ENCODE measurements at places on chromosomes 6 and 20.

DNA sequence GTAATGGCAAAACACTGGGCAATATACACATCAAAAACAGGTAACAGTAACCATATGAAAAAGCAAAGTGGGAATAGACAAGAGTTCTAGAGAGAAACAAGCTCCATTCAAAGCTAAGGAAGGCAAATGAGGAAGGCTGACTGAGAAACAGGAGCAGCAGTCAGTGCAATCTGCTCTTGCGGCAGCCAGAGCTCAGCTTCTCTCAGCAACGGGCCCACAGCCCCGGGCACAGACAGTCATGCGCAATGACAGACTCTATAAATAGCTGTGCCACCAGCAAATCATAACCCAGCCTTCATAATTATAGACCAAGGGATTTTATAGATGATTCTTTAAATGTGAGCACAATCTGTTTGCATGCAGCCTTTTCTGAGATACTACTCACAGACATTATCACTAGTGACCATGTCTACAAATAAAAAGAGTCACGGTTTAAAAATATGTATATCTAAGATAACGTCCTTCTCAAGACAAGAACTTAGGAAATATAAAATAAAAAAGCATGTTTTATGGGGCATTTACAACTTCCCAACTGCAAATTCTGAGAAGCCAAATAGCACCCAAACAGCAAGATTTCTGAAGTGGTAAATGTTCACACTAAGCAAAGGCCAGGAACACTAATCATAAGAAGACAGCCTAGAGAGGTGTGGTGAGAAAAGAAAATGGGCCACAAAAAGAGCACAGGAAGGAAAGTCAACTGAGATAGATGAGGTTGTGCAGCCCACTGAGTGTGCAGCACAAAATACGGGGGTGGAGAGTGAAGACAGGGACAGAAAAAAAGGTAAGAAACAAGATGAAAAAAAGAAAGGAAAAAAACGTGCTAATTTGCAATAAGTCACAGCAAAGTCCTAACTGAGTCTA is 39.9 kb upstream of the BEND6 start:
- DNase-seq, result peak; percentile 73

DNA sequence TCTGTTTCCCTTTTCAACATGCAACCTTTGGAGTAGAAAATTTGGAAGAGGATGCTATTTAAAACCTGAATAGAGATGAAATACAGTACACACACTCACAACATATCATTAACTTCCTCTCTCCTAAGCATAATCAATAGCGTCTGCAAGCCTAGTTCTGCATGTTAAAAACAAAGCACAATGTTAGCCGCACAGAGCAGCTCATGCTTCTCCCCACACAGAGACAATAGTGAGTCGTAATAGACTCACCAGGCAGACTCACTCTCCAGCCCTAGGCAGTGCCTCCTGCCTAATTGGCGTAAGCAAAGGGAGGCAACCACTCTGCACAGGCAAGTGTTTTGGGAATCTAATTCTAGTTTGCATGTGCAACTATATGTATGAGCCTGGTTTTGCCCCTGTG is 45.8 kb upstream of the ARID1B start:
- DNase-seq, result no peak

GRCh38 chr6:169620171-169621130 is 81.4 kb downstream of the WDR27 start:
- no peak for DNase-seq

GRCh38 chr6:157685596-157686280 is 137.3 kb upstream of the SNX9 start:
- DNase-seq, result no peak

DNA sequence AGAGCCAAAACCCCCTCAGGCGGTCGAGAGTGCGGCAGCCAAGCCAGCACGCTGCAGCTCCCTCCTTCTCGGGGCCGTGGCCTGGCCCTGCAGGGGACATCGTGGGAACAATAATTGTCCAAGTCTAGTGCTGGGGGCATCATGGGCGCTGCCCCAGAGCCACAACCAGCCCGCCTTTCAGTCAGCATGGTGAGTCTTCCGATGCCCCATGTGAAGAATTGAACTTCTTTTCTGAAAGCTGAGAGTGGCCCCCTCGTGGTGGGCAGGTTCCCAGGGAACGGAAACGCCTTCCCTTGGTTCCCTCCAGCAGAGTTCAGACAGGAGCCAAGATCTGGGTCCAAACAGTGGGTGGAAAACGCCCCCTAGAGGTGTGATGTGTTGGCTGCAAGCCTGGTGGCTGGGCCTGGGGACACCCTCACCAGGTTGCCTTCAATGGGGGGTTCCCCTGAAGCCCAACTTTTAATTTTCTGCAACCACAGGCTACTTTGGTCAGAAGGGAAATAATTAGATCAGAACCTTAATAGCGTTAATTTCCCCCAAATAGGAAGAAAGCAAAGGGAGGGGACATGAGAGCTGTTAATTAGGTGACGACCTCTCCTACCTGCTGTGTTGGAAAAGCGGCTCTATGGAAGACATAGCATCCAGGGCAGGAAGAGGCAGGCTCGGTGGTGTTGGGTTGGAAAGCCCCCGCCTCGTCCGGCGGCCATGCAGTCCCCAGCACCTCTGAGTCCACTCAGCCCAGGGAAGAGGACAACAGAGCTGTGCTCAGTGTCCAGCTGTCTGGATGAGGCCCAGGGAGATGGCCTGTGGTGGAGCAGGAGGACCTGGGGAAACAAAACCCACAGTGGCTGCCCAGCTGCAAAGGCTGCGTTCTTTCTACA is 4.7 kb upstream of the MRGBP start:
- peak; percentile 52 for DNase-seq

GRCh38 chr6:22135395-22135794 is 161.4 kb downstream of the PRL start:
- no peak for DNase-seq

GRCh38 chr20:20611167-20611566 is 101.3 kb downstream of the RALGAPA2 start:
- no peak for DNase-seq

- no peak for DNase-seq
Observed at GRCh38 chr6:117674503-117674902, 766 bp upstream of the NUS1 start.

- DNase-seq, result no peak
Observed at GRCh38 chr20:53488775-53489272, 104.8 kb downstream of the ZNF217 start.

GRCh38 chr20:25083141-25083772 is 1.3 kb upstream of the VSX1 start:
- no peak for DNase-seq

GRCh38 chr20:49247792-49248191 is 28.6 kb downstream of the DDX27 start:
- DNase-seq, result no peak

DNA sequence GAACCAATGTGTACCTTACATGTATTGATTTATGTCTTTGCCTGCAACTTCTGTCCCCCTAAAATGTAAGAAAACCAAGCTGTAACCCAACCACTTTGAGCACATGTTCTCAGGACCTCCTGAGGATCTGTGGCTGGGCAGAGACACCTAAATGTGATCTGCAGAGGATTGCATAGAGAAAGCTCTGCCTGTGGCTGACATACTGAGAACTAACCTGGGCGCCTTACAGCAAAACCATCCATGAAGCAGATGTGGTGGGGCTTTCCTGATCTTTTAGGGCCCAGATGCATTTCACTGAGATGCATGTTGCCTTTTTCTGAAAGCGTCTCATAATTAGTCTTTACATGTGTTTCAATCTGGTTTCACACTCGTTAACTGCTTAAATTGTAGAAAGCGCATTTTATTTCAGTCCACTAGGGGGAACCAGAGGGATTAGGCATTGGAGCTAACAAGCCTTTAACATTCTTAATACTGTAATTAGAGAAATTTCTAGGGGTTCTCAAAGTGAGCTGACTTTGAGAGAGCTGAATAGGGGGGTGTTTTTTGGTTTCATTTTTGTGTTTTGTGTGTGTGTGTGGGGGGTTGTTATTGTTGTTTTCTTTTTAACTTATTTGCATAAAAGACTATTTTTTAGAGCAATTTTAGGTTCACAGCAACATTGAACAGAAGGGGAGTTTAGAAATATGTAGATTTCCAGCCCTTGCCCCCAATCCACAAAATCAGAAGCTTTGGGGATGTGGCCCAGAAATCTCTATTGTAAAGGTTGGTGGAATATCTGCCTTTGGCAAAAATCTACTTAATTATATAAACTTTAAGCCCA is 50.9 kb upstream of the FAM184A start:
- DNase-seq, result no peak

GRCh38 chr6:3423439-3424184 is 33.2 kb downstream of the SLC22A23 start:
- no peak for DNase-seq

DNA sequence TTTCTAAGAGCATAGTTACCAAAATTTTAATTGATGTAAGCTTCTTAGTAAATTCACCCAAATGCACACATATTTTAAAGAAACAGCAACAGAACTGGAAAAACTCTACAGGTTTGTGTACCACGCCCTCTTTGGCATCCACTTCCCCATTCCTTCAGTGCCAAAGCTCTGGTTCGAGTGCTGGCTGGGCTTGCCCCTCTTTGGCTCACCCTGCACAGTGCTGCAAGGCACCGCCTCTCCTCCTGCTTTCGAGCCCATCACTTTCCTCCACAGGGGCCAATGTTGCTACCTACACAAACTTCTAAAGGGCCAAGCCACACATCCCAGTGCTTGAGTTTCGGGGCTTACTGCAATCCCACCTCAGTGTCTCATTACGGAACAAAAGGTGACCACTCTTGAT is 9.6 kb downstream of the LRP11 start:
- DNase-seq, result no peak

DNA sequence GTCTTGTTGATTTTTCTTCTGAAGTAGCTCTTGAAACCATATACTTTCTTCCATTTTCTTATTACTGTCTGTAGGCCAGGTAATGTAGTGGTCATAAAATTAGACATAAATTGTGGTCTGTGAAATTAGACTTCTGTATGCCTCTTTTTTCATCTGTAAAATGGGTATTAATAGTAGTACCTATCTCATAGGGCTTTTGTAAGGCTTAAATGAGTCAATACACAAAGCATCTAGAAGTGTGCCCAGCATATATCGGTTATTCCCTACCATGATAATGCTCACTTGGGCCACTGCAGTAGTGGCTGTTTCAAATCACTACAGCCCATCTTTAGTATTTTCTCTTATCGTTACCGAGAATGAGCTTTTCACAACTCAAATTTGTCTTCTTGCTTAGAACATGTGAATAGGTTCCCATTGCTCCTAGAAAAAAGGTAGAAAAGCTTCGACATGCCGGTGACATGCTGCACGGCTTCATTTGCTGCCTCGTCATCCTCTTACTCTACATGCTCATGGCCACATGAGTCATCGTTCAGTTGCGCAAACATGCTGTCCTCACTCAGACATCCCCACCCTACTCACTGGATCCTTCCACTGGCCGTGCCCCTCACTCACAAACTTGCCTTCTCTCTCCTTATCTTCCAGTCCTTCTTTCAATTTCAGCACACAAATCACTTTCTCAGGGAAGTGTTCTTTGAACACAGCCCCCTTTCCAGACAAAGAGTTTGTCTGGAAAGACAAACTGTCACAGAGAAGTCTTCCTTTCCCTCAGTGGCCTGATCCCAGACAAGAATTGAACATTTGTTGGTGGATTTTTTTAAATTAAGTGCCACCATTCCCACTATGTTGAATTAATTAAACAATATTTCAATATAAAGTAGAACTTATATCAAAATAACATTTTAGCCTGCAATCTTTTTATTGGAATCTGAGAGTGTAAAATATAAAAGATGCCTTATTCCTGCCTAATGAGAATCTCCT is 32.2 kb upstream of the ERVFRD-1 start:
- no peak for DNase-seq

DNA sequence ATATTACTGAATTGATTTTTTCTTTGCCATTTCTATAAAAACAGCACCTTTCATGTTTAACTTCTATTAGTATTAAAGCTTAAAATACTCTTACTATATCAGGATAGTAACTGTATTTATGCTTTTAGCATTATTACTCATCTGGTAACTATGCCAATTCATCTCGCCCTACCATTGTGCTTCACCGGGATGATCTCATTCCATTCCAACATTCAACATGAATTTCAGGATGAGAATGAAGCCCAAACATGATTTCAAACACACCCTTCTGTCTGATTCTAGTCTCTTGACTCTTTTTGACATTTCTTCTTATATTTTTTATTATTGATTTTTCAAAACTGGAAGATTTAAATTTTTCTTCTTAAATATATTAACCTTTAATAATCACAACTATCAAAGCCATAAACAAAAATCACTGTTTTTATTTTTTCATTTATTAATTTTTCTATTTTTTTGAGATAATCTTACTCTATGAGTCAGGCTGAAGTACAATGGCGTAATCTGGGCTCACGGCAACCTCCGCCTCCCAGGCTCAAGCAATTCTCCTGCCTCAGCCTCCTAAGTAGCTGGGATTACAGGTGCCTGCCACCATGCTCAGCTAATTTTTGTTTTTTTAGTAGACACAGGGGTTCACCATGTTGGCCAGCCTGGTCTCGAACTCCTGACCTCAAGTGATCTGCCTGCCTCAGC is 46.7 kb downstream of the GJA1 start:
- DNase-seq, result no peak

GRCh38 chr20:62780204-62780603 is 16.1 kb upstream of the MRGBP start:
- no peak for DNase-seq

Measured in caudate nucleus (tissue), 63 donors.